ENCODE measurements at places on chromosomes 2 and 18. TPM values are rescaled to one million over a fixed set of nuclear protein-coding genes. Genes with fewer than 3 reads are reported as not detected.

GRCh38 chr2:23578964-23579671 is 194.1 kb downstream of the KLHL29 start:
- DNase-seq, result no peak

DNA sequence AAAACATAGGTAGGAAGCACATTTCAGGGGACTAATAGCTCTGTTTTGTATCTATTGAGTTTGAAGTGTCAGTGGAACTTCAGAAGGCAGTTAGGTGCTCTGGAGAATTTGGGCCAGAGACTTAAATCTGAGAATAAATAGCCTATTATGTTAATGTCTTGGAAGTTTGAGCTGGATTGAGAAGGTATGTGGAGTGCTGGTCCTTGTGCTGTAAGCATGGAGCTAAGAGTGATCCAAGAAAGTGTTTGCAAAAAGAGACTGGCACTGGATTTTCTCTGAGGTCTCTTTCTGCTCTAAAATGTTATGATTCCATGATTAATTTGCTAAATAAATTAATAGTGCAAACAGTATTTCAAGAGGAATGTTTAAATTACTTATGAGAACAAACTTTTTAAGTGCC is 63.3 kb downstream of the ICOS start:
- DNase-seq, result no peak

DNA sequence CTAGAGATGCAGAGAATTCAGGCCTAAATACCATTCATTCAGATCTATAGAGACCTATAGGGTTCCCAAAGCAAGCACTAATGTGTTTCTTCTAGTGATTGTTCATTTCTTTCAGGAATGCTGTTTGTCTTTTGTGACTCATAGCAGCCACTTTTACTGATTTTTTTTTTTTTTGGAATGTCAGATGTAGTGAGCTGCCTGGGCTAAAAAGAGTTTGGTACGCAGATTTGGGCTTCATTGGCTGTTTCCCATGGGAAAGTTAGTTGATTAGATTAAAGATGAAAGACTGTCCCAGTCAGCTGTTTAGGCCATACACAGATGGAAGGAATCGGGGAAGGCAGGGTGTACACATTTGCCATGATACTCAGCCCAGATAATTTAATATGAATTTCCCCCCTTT is 87.6 kb downstream of the CDC42EP3 start:
- no peak for DNase-seq

- DNase-seq, result no peak
These were observed 100.8 kb downstream of the NOL10 start for GRCh38 chr2:10588931-10589330.

- DNase-seq, result no peak
These were observed 48.3 kb upstream of the NRP2 start for GRCh38 chr2:205633994-205634393.

- DNase-seq, result no peak
These were observed 97.1 kb upstream of the EPB41L3 start for GRCh38 chr18:5640939-5641338.

GRCh38 chr18:43161528-43161927 is 46.0 kb upstream of the RIT2 start:
- no peak for DNase-seq

- no peak for DNase-seq
These were observed 170.1 kb downstream of the PARD3B start for GRCh38 chr2:204715361-204715760.

DNA sequence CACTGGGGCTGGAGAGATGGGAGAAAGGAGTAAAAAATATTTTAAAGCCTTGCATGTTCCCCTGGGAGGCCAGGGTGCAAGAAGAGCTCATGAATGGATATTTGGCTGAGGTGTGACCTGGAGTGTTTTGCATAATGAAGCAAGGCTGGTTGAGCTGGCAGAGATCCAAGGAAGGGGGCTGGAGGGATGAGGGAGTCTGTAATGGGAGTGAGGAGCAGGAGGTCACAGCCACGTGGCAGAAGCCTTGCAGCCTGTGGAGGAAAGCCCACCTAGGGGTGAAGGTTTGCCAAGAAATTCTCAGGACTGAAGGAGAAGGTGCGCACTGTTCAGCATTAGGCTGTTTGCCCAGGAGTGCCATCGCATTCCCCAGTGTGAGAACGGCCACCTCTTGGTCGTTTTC is 40.3 kb upstream of the ATP8B1 start:
- no peak for DNase-seq

GRCh38 chr2:23589220-23589647 is 204.3 kb downstream of the KLHL29 start:
- peak; percentile 87 for DNase-seq

GRCh38 chr18:78246050-78246449 is 733.6 kb upstream of the SALL3 start:
- DNase-seq, result no peak

DNA sequence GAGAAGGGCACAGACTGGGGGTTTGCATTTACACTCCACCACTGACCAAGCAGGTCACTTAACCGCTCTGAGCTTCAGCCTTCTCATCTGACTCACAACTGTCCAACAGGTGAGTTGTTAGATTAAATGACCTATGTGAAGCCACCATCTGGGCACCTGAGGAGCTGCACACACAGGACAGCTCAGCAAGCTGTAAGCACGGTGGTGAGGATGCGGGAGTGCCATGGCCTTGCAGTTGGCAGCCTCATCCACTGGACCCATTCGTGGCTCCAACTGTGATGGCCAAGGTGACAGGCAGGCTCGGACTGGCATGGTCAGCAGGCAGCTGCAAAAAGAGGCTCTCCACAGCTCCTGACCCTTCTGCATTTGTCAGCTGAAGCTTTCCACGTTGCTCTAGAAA is 23.3 kb upstream of the AMMECR1L start:
- no peak for DNase-seq

- DNase-seq, result no peak
These were observed 62.0 kb upstream of the CAB39 start for GRCh38 chr2:230650585-230651137.

The MC2R gene
- not detected for total RNA-seq

The LIMS3 gene
- total RNA-seq, result 20.7 TPM

The ZNF142 gene
- total RNA-seq, result 13.2 TPM

The SERPINB5 gene
- total RNA-seq, result not detected

The ABCG5 gene
- not detected for total RNA-seq

The HTR2B gene
- not detected for total RNA-seq
